T-helper 1 cell (primary cell): ENCODE measurements at places on chromosomes 1 and 21.
A peak's percentile ranks its signal among the peaks of the same experiment; 100 is the strongest.

- DNase-seq = no peak
Measured at GRCh38 chr1:97013136-97013535, 291.6 kb downstream of the PTBP2 start.

GRCh38 chr21:17428484-17428869 is 84.4 kb upstream of the CXADR start:
- no peak for DNase-seq

DNA sequence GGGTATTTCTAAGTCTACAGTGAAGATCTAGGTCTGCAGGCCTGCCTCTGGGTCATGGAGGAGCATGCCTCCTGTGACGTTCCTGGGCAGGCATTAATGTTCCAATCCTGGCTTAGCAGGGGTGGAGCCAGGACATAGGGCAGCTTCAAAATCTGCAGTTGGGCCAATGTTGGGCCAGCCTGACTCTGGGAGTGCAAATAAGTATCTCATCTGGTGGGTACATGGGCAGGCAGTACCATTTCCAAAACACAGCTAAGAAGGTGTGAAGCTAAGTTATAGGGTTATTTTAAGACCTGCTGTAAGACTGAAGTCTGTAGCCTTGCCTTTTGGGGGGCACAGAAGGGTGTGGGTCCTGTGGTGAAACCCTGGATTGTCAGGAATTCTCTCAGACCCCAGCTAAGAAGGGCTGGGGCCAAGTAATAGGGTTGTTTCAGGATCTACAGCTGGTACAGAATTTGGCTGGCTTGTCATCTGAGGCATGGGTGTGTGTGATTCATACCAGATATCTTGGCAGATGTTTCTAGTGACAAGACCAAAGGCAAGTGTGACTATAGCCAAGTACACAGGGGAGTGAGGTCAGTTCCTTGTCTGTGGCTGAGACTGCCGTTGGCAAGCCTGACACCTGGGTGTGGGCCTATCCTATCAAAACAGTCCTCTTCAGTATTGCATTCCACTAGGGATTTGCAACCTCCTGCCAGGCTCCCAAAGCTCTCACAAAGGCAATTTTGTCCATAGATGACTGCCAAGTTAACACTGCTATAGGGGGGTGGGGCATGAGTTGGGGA is 468.7 kb upstream of the B3GALT2 start:
- DNase-seq = no peak

DNA sequence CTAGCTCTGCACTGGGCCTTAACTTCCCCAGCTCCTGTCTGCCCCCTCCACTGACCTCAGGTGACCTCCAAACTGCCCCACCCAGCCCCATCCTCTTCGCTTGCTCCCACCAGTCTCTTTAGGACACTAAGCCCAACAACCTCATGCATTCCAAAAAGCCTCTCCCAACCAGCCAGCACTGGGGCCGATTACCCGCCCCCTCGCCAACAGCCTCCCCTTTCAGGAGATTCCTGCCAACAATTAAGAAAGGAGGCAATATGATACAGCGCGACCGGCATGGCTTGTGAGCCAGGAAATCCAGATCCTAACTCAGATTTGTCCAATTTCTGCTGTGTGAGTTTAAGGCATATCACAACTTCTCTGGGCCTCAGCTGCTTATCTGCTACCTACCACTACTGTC is 14.7 kb downstream of the KANK4 start:
- DNase-seq = no peak

DNA sequence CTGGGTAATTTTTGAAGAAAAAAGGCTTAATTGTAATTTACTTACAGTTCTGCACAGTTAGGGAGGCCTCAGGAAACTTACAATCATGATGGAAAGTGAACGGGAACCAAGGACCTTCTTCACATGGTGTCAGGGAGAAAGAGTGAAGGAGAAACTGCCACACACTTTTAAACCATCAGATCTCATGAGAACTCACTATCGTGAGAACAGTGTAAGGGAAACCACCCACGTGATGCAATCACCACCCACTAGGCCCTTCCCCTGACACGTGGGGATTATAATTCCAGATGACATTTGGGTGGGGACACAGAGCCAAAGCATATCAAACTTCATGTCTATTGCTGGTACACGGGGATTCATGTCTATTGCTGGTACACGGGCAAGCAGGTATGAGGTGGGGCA is 5.3 kb upstream of the SFT2D2 start:
- no peak for DNase-seq

GRCh38 chr1:22788254-22788661 is 77.6 kb downstream of the EPHB2 start:
- DNase-seq = no peak

GRCh38 chr1:168842306-168842705 is 113.3 kb upstream of the DPT start:
- DNase-seq = no peak

DNA sequence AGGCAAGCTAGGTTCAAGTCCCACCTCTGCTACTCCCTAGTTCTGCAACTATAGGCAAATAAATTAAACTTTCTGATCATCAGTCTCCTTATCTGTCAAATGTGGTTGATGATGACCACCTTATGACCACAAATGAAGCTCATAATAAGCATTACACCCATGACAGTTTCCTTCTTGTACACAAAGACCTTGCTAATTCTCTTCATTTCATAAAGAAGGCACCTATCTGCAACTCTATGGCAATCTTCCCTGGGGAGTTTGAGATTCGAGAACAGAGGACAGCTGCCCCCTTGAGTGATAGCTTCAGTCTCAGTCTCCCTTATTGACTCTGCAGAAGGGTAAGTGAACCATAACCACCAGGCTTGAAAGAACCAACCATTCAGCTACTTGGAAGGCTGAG is 503.1 kb upstream of the DAB1 start:
- no peak for DNase-seq

- DNase-seq = no peak
Measured at GRCh38 chr1:207830788-207831187, 78.9 kb downstream of the CD46 start.

DNA sequence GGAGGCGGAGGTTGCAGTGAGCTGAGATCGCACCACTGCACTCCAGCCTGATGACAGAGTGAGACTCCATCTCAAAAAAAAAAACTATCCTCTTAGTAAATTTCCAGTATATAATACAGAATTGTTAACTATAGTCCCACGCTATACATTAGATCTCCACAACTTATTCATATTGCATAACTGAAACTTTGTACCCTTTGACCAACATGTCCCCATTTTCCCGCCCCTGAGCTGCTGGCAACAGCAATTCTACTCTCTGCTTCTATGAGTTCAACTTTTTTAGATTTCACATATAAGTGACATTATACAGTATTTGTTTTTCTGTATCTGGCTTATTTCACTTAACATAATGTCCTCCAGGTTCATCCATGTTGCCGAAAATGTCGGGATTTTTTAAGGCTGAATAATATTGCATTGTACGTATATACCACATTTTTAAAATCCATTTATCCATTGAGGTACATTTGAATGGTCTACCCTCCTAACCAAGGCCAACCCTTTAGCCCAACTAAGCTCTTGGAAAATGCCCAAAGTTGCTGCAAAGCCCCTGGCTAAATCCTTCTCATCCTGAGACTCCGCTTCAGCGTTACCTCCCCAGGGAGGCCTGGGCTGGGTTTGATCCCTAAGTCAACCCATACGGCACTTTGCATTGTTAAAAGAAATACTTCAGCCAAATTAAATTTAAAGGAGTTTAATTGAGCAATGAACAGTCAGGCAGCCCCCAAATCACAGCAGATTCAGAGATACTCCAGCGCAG is 34.2 kb downstream of the NEK2 start:
- no peak for DNase-seq

GRCh38 chr1:245201827-245202226 is 47.0 kb downstream of the KIF26B start:
- DNase-seq = no peak

- no peak for DNase-seq
Measured at GRCh38 chr1:102941366-102941947, 166.9 kb downstream of the COL11A1 start.

DNA sequence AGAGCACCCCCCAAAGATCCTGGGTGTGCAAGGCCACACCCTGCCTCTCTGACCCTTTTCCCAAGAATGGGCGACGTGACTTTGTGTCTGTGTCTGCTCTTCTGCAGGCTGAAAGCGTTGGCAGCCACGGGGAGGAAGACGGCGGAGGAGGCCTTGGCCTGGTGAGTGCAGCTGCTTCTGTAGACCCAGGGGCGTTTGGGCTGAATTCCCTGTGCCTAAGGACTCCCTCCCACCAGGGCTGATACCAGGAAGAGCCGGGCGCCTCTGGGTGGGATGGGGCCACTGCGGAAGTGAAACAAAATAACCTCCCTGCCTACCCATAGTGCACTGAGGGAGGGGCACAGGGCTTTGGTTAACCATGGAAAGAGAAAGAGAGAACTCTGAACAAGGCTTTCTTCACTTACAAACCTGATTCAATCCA is 2.5 kb downstream of the UBASH3A start:
- peak; percentile 36 for DNase-seq

GRCh38 chr1:21451212-21451611 is 11.3 kb downstream of the NBPF3 start:
- DNase-seq = no peak
